ENCODE measurements at places on chromosomes 3 and 15. TPM values are rescaled to one million over a fixed set of nuclear protein-coding genes. Genes with fewer than 3 reads are reported as not detected.

AGBL1 gene
- total RNA-seq, result 0.21 TPM

DNA sequence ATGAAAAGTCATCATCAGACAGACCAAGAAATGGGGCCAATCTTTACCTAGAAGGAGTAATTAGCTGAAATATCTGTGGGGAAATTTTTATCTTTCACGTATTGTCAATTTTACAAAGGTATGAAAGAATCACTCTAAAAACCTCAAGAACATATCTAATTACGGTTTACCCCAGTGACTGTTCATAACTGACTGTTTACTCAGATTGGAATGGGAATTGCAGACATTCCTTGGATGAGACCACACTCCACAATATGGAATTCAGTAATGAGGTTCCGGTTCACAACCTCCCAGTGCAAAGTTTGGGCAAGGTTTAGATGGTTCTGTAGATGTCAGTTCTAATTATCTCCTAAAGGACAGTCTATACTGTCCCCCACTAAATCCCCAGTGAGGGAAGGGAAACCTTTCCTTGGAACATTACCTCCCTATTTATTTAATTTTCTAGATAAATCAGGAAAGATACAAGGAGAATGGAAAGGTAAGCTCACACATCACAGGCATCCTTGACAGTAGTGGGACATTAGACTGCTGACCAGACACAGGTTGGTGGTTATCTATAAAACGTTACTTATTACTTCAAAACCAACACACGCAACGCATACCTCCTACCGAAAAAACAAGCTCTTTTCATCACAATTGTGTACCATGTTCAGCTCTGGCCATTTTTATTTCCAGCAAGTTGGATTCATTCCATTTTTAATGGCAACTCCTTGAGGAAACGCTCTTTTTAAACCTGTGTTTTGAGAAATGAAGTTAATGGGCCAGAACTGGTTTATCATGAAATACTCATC is 129.9 kb downstream of the RORA start:
- peak; percentile 62 for DNase-seq

MYZAP gene
- 3.9 TPM for total RNA-seq

DNA sequence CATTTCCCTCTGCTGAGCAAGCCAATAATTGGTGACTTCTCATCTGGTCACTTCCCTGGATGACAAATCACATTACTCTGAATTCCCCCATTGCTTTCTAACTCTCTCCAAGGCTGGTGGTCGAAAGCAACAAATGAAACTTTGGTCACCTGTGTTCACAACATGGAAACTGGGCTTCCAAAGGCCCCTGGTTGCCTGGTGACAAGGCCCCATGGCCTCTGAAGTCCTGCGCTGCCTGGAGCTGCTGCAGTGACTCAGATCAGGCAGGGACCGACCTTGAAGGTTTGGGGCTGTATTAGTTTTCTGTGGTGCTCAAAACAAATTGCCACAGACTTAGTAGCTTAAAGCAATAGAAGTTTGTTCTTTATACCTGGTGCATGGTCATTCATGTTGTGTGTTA is 345.3 kb downstream of the WDR72 start:
- DNase-seq, result no peak

DNA sequence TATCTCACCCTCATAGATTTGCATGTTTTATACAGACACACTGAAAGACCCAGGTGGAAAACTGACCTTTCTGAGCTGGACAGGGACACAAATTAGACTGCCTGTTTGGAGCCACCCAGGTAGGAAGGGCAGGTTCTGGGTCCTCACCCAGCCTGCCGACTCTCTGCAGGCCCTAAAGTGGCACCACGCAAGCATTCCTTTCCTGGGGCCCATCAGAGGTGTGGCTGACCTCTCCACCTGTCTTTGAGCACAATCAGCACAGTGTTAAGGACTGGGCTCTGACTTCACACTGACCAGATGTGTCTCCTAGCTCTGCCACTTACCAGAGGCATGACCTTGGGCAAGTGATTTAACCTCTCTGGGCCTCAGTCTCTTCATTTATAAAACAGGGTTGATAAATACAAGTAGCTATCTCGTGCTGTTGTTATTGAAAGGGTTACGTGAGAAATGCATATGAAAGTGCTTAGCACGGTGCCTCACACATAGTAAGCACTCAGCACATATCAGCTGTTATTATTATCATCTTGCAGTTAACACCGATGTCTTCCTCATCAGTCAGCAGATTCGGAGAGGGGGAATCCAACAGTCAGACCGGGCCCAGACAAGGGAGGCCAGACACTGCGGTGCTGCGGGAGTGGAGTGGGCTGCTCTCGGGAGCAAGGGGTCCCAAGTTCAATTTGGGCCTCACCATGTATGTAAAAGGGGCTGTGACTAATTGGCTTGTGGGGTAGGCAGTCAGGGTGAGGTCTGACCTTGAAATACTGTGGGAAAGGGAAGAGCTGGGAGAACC is 2.0 kb upstream of the TBC1D2B start:
- no peak for DNase-seq

All from myocyte (in vitro differentiated cells).